ENCODE measurements at places on chromosomes 7 and 10.

GRCh38 chr10:107856047-107856315, 691.5 kb upstream of the SORCS1 start:
- DNase-seq = no peak

- no peak for DNase-seq
Measured at GRCh38 chr7:150421831-150422230, 28.6 kb upstream of the GIMAP8 start.

DNA sequence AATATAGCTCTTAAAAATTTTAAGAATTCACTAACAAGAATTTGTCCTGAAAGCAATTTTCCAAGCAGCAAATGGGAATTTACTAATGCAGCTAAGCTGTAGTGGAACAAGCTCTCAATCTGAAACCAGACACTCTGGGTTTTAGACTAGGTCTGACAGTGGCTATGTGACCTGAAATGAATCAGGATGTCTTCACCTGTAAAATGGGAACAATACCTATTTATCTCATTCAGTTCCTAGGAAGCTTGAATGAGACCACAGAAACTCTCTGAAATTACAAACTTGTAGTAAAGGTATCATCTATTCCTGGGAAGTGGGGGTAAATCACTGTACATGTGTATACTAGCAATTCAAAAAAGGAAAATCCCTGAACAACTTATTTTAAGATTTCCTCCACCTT, 1.2 kb downstream of the DNAJC2 start:
- no peak for DNase-seq

DNA sequence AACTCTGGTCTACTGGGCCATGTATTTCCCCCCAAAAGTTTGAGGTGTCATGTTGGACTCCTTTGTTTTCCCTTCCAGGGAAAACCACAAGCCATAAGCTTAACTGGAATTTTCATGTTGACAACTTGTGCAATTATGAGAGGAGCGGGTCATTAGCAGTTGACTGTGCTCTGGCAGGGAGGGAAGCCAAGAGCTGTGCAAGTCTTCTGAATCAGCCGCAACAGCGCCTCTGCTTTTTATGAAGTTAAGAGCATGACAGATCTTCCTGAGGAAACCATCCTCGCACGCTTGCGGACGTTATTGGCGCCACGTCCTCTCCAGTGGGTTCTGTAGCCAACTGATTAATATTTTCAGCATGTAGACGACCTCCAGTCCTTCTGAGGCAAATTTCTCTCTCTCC, 148.7 kb upstream of the MKI67 start:
- no peak for DNase-seq

GRCh38 chr7:55457801-55458200, 92.7 kb downstream of the LANCL2 start:
- DNase-seq = no peak

DNA sequence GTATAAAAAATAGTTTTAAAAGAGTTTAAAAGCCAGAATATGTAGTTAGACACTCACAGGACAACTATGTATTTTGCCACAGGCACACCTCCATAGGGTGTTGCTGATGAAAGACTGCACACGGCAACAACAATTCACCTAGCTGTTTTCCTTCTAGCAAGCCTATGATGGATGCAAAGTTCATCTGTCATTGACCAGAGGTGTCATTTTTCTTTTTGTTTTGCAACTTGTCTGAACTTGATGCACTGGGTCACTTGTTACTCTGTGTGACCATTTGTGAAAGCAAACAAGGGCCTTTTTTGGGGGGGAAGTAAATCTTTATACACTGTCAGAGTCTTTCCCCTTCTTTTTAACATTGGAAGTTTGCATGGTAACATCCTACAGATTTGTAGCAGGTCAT, 258.0 kb upstream of the SEMA3A start:
- DNase-seq = no peak

DNA sequence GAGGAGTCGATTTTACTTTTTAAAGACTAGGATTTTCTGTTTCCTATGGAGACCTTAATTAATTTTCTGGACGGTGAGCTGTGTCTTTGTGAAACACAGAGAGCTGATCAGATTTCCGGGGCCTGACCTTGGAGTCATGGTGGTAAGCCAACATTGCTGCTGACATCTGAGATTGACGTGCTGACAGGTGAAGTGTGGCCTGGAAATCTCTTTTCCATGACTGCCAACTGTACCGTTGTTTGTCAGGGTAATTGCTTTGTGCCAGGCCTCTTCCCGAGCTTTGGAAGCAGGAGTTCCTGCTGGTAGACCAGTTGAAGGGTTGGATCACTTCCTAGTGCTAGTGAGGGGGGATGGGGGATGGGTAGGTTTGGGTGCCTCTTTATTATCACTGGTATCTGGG, 71.2 kb downstream of the ADRA2A start:
- DNase-seq = no peak

GRCh38 chr10:6701289-6701688, 121.2 kb upstream of the PRKCQ start:
- no peak for DNase-seq

DNA sequence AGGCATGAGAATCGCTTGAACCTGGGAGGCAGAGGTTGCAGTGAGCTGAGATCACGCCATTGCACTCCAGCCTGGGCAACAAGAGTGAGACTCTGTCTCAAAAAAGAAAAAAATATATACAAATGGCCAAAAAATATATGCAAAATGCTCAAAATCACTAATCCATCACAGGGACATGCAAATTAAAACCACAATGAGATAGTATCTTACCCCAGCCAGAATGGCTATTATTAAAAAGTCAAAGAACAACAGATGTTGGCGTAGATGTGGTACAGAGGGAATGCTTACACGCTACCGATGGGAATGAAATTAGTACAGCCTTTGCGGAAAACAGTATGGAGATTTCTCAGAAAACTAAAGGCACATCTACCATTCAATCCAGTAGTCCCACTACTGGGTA, 17.4 kb downstream of the SNX8 start:
- DNase-seq = no peak

DNA sequence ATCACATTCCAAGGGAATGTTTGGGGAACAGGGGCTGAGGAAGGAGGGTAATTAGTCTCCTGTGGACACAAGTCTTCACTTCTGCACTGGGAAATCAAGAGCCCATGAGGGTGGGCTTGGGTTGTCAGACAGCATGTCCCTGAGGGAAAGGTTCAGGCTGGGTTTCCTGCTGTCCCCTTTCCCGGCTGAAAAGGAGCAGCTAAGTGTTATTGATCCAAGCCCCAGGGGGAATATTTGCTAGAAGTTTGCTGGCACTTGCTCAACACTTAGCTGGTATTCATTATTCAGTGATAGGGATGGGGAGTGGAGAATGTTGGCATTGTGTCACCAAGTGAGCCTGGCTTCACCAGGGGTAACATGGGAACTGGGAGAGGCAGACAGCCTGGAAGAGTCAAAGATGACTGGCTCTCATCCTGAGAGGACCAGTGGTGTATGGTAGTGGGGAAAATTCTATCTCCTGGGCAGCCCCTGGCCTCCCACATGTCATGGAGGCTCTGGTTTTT, 344.4 kb upstream of the PODXL start:
- no peak for DNase-seq

DNA sequence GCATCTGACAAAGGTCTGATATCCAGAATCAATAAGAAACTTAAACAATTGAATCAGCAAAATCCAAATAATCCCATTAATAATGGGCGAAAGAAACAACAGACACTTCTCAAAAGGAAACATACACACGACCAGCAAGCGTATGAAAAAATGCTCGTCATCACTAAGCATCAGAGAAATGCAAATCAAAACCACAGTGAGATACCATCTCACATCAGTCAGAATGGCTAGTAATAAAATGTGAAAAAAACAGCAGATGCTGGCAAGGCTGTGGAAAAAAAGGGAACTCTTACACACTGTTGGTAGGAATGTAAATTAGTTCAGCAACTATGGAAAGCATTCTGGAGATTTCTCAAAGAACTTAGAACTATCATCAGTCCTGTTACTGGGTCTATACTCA, 496.7 kb downstream of the SH2D4B start:
- DNase-seq = no peak

DNA sequence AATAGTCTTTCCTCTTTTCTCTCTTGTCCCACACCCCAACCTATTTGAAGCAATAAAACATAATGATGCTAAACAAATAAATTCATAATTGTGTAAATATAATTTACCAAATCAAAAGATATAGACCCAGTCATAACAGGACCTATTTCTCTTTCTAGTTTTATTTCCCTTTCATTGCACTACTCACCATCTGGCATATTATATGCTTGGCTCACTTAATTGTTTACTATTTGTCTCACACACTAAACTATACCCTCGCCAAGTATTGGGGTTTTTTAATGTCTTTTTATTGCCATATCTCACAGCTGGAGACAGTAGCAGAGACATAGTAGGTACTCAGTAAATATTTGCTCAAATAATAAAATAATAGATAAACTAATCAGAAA, 597.5 kb upstream of the PCDH15 start:
- DNase-seq = no peak

DNA sequence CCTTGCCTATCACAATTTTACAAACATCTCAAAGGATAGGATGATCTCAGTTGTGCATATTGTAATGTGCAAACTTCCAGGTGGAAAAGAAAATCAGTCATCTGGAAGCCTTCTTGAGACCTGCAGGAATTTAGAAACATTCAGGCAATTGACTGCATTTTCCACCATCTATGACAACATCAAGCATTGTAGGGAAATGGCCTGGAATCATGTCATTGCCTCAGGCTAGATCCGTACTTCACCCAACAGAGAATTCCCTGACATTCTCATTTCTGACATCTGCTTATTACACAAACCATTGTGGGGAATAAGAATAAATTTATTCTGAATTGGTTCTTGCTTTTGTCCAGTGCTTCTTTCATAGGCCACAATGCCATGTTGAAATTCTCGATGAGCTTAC, 124.9 kb upstream of the NPVF start:
- no peak for DNase-seq

GRCh38 chr7:6256677-6257535, 15.5 kb downstream of the CYTH3 start:
- DNase-seq = no peak

Data from AG04450 (cell line).